Stimulated activated CD8-positive, alpha-beta memory T cell treated with anti-CD3 and anti-CD28 coated beads, Interleukin-12 subunit alpha, Interleukin-12 subunit beta, amount 100 ng/mL, for 4 hours (primary cell): ENCODE measurements at places on chromosomes 13 and 19.

GRCh38 chr13:27962982-27963381 lies 6.1 kb downstream of the CDX2 start:
- no peak for DNase-seq

DNA sequence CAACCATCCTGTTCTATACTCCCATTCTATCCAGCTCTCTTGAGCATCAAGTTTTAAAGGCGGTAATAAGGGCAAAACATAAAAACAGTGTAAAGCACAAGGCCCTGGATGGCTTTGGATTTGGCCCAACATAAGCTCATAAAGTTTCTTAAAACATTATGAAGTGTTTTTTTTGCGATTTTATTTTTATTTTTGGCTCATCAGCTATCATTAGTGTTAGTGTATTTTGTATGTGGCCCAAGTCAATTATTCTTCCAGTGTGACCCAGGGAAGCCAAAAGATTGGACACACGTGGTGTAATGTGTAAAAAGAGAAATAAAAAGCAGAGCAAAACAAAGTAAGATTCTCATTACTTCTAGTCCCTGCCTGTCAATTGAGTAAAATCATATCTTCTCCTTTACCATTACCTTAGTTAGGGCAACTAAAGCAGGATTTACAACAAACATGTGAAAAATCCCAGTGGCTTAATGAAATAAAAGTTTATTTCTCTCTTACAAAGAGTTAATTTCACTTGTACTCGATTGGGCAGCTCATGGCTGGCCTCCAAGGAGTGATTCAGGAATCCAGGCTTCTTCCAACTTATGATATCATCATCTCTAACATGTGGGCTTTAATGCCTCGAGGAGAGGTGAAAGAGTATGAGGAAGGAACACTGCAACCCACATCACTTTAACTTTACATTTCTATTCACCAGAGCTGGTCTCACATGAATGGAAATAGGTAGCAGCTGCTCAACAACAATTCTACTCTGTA lies 725.2 kb upstream of the SLITRK1 start:
- DNase-seq = no peak

GRCh38 chr13:102729560-102730270 lies 34.9 kb upstream of the METTL21C start:
- DNase-seq = no peak

- no peak for DNase-seq
Observed at GRCh38 chr13:46639033-46639981, 86.3 kb downstream of the LRCH1 start.
